ENCODE measurements at places on chromosomes 5 and 9.

GRCh38 chr5:127744241-127744640 lies 41.0 kb downstream of the CCDC192 start:
- no peak for DNase-seq

GRCh38 chr5:71533142-71533541 lies 54.0 kb upstream of the MCCC2 start:
- DNase-seq: no peak

- peak; percentile 72 for DNase-seq
Observed at GRCh38 chr5:126339215-126339805, 83.9 kb upstream of the GRAMD2B start.

GRCh38 chr5:127229185-127229889 lies 61.3 kb upstream of the MEGF10 start:
- DNase-seq: no peak

DNA sequence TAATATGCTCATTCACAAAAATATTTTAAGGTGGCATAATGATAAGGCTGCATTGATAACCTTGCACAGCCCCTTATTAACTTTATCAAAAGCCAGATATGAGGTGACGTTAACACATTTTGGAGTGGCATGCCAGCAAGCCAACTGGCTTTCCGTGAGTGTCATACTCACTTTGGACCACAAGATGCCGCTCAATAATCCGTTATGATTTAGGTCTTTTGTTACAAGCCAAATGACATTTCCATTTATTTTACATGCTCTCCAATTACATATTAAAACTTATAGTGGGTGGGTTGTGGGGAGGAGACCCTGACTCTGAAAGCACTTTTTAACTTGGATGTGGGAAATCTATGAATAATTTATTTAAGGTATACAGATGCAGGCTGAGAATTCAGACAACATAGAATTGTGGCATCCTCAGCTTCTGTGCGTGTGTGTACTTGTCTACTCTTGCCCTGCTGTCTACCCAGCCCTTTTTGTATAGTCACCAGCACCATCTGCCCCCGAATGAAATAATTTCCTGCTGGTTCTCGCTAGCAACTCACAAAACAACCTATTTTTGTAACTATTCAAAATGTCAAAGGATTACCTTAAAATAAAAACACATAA lies 305.1 kb downstream of the PSAT1 start:
- peak; percentile 72 for DNase-seq

DNA sequence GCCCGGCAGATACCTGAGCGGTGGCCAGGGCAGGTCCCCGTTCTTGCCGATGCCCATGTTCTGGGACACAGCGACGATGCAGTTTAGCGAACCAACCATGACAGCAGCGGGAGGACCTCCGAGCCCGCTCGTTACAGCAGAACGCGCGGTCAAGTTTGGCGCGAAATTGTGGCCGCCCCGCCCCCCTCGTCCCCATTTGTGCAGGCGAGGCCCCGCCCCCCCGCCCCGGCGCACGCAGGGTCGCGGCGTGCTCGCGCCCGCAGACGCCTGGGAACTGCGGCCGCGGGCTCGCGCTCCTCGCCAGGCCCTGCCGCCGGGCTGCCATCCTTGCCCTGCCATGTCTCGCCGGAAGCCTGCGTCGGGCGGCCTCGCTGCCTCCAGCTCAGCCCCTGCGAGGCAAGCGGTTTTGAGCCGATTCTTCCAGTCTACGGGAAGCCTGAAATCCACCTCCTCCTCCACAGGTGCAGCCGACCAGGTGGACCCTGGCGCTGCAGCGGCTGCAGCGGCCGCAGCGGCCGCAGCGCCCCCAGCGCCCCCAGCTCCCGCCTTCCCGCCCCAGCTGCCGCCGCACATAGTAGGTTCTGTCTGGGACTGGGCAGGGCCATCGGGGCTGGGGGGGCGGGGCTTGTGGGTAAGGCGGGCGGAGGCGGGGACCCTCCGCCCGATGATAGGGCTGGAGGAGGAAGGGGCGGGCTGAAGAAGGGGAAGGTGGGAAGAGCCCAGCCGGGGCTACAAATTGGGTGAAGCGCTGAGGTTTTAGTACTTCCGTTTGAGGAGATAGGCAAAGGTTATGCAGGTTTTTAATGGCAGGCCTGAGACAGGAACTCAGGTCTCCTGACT lies at the start of the genes DHFR and MSH3:
Gene DHFR (minus strand): TSS at position 593 of the 840 bp plus-strand sequence. CDS start 494 bp downstream, at position 99.
Gene MSH3 (plus strand): TSS at position 262 of the 840 bp plus-strand sequence. CDS start 76 bp downstream, at position 338.
- DNase-seq: peak; percentile 92

GRCh38 chr5:181042722-181043121 lies 2.7 kb downstream of the BTNL9 start:
- DNase-seq: no peak

DNA sequence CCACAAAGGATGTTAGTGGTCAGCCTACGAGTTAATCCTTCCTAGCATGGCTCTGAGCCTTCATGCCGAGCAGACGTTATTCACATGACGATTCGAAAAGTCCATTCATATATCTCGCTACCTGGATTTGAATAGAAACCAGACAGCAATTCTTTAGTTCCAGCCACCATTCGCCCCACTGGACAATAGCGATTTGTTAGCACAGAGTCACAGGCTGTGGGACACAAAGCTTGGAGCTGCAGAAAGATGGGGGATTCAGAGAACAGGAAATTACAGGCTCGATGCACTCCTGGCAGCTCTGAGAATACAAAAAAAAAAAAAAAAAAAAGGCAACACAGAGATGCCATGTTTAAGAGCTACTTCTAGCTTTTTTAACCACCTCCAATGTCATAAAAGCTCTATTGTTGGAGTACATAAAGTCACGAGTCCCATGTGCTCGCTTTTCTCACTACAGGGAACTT lies 110.7 kb downstream of the NR6A1 start:
- peak; percentile 75 for DNase-seq

GRCh38 chr9:28464481-28465216 lies 891.4 kb upstream of the C9orf72 start:
- DNase-seq: no peak

DNA sequence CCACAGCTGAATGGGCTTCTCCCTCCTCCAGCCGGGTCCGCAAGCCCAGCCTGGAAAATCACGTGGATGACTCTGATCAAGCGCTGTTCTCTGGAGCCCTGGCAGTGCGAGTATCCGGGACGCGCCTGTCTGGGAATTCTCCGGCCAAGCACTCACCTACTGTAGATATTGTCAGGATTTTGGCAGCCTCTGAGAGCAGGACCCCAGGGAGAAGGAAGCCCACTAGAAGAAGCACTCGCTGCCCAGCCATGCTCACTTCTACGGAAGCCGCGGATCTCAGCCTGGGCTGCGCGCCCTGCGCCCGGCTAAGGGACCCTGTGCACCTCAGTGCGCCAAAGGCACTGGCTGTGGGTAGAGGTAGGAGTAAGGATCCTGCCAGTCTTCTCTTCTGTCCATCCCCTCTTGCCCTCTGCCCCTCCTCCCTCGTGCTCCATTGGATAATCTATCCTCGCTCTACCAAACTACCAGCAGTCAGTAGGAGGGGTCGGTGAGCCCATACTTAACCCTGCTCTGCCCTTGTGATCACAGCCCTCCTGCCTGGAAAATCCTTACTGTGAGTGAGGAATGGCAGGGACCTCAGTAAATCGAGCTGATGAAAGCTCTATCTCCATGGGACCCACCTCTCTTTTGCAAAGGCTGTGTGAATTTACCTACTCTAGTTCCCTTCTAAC lies at the start of gene UGT3A2:
Gene UGT3A2 (minus strand): TSS at position 343 of the 671 bp plus-strand sequence. CDS start 93 bp downstream, at position 250.
- DNase-seq: no peak

- no peak for DNase-seq
Observed at GRCh38 chr5:174352681-174353080, 307.2 kb downstream of the NSG2 start.

- DNase-seq: no peak
Observed at GRCh38 chr5:112165897-112166737, 253.0 kb downstream of the EPB41L4A start.

GRCh38 chr5:127995556-127995955 lies 88.0 kb upstream of the SLC12A2 start:
- DNase-seq: no peak

DNA sequence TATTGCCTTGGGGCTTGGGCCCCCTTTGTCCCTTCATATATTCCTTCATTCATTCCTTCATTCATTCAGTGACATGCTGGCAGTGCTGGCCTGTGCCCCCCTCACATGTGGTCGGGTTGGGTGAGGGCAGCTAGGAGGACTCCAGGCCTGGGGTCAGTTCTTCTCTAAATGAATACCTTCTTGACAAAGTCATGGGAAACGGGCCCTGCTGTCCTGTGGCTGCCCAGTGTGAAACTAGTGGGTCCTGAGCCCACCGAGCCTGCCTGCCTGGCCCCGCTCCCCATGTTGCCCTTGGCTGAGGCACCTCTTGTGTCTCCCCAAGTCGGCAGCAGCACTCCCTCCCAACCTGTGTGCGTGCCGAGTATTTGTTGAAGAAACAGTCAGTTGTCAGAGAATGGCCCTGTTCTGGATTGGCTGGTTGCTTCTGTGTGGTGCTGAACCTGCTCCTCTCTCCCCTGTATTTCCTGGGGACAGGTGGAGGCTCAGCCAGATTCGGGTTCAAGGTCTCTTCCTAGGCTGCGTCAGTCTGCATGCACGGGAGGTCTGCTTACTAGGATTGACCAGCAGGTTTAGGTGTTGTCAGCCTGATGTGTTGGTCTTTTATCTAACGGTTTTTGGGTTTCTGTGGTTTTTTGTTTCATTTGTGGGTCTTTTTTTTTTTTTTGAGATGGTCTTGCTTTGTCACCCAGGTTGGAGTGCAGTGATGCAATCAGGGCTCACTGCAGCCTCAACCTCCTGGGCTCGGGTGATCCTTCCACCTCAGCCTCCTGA lies 3.0 kb upstream of the CEL start:
- no peak for DNase-seq

DNA sequence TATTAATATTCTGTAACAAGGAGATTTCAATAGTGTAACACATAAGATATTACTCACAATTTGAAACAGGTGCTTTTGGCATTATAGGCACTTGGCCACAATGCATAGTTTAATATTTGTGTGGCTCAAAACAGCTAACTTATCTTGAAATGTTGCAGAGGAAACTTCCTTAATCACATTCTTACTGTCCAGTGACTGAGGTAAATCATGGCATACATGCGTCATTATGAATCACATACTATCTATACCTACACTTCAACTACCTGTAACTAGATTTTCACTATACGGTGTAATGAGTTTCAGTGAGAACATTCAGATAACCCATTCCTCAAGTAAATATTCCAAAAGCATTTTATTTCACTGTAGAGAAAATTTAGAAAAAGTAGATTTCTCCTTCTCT lies 218.8 kb downstream of the PDE4D start:
- no peak for DNase-seq

Measured in A172 (cell line).